ENCODE measurements at places on chromosomes 6 and 20. TPM values are rescaled to one million over a fixed set of nuclear protein-coding genes. Genes with fewer than 3 reads are reported as not detected.

BNIP5 gene
- not detected for total RNA-seq

DNA sequence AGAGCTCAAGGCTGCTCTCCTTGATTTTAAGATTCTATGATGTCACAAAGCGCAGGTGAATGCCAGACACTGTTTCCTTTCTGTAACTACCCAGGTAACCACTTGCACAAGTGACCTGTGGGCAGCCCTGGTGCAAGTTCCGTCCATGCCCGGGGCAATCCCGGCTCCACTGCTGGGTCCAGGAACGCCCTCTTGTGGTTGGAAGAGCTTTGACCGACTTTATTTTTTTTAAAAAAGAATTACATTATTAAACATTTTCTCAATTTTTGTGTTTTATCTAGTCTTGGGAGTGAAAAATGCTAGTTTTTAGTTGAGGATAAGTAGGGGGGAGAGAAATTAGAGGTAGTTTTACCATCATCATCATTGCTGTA, 695.2 kb downstream of the QKI start:
- DNase-seq: no peak

DNA sequence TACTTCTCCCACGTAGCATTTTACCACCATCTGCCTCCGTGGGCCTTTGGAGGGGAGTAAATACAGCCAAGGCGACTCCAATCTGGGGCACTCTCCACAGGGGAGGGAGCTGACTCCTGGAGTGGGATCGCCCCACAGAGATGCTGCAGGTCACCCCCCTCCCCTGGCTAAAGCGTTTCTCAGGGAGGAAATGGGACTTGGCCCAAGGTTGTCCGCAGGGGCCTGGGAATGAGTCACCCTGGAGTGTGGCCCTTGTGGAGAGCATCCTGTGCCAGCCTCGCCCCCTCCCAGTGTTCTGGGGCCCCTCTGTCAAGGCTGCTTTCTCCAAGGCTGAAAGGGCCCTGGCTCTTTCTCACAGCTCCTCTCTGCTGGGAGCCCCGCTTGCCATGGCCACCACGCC, 84.5 kb upstream of the QKI start:
- DNase-seq: no peak

DNA sequence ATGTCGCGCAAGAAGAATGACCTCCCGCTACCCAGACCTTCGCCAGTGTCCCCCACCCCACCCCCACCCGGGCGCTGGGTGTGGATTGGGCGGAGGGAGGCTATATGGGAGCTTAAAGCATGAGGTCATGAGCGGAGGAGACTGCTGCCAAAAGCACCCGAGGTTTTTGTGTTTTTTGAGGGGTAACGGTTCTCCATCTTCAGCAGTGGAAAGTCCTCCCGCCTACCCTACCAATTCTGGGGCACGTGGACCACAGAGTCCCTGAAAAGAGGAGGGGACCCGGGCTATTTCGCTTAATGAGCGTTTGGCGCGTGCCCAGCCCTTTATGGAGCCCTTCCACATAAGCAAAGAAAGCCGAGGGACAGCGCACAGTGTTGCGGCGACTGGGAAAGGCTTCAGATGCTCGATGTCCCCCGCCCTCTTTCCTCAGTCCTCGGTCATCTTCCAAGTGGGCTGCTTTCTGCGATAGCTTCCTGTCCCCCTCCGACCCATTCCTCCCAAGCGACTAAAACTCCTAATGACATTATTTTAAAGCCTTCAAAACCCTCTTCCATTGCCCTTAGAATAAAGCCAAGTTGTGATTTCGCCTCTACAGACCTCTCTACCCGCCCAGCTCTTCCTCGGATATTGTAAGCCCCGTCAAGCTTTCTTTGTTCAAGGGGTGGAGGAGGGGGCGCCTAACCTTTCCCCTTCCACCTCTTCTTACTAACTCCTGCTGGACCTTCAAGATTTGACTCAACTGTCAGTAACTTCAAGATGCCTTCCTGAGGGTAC, 2.1 kb upstream of the TRERF1 start:
- DNase-seq: peak; percentile 42

DNA sequence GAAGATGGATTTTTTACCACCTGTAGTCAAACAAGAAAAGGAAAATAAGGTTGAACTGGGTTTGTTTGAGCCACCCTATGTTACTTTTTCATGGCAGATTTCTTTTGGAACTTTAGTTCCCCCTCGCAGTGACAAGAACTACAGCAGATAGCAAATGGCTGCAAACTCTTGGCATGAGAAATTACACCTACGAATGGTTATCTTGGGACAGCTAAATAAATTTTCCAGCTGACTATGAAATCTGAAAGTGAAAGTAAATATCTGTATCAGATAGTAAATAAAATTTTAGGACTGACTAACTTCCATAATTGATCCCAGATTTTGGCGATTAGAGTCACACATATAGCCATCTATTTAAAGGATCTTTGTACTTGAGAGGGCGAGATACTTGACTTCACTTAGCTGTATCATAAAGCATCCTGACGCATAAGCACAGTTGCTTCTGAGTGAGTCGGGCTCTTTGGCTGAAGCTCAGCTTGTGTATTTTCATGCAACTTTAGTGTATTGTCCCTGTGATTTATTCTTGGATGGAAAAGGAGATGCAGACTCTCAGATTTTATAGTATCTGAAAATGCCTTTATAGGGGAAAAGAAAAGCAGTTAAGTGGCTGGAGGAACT, 125.3 kb upstream of the B3GAT2 start:
- no peak for DNase-seq

CASS4 gene
- total RNA-seq: 4.0 TPM

DNA sequence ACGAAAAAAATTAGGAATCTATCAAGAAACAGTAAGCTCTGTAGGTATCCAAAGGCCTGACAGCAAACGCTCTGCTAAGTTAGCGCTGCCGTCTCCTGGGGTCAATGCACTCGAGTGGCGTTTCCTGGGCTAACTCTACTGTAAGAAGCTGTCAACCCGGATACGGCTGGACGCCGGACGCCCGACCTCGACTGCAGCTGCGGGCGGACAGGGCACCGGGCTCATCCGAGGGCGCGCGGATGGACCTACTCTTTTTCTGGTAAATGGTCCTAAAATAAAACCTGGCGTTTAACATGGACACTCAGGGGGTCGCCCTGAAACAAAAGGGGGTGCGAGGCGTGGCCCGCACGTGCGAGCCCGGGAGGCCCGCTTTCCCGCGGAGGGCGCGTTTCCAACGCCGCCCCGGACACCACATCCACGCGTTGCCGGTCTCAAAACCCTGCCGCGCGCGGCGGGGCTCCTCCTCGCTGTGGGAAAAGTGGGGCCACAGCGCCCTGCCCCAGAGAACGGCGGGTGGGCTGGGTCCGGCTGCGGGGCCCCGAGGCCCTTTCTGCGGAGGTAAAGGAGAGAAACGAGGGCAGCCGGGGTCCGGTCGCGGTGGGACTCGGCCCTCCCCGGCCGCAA, 537 bp downstream of the TCP1 start:
- no peak for DNase-seq

DNA sequence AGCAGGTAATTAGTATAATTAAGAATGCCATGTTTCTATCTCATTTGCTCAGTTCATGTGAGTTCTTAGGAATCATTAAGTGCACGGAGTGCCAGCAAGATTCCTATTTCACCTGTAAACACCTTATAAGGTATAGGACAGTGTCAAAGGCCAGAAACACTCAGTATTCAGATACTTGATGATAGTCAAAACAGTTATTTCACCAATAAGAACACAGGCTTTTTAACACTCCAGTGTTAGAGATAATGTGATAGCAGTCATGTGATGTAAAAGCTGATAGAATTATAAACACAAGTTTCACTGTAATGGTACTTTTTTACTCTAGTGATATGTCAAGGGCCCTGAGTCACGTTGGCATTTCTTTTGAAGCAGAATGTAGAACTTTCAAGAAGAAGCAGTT, at the start of gene GPRC6A:
Gene GPRC6A, minus strand, starts transcription at position 101 of the 400 bp plus-strand sequence. Its CDS starts 70 bp downstream, at position 31.
- DNase-seq: no peak

DNA sequence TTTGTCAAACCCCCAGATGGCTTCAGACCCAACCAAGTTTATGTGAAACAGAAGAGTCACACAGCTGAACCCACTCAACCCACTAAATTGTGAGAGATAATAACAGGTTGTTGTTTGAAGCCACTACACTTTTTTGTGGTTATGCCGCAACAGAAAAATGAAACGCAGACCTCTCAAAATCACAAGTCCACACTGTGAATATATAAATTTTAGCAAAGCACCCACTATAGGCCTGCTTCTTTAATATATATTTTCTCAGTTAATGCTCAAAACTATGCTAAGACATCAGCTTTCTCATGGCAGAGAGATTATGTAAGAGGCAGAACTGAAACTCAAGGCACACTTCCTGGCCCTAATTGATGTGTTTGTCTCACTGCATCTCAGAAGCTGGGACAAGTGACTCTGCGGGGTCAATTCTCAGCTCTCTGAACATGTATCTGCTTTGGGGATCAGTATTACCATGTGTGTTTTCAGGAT, 27.7 kb downstream of the MAP3K5 start:
- DNase-seq: no peak
